Lower lobe of right lung (tissue), 2 donors: ENCODE measurements at places on chromosomes 1 and 21.

- no peak overlapping the region for H3K4me3 ChIP-seq
- no peaks in the 10 kb centered on the region for H3K4me1 ChIP-seq
- no peaks in the 10 kb centered on the region for H3K36me3 ChIP-seq
Observed at GRCh38 chr1:198465201-198466144, 75.0 kb downstream of the ATP6V1G3 start.

DNA sequence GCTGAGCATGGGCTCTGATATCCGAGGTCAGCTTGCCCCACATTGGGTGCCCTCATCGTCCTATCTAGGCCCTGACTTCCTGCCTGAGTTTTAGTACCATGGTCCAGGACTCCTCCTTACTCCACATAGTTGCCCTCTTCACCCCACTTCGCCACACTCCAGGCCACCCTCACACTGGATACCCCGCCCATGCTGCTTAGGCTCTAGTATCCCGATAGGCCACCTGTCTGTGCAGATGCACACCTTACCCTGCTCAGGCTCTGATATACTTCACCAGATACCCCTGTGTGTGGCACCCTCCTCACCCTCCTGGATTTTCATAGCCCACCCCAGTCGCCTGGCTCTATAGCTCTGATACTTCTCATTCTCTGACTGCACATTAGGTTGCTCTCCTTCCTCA lies 145.5 kb upstream of the SERTAD4 start:
- no peak overlapping the region for H3K4me3 ChIP-seq
- H3K27ac ChIP-seq = no peak overlapping the region
- no peak for DNase-seq
- H3K27me3 ChIP-seq = no peaks in the 10 kb centered on the region

- peaks cover 14% of the 10 kb centered on the region for H3K27me3 ChIP-seq
- no peak overlapping the region for H3K4me3 ChIP-seq
- no peaks in the 10 kb centered on the region for H3K36me3 ChIP-seq
- no peaks in the 10 kb centered on the region for H3K4me1 ChIP-seq
- H3K27ac ChIP-seq = no peak overlapping the region
- no peak for DNase-seq
Observed at GRCh38 chr1:29341936-29342335, 105.6 kb downstream of the PTPRU start.

GRCh38 chr1:65254320-65255034 lies 54.9 kb upstream of the DNAJC6 start:
- peak overlapping the region; percentile 85 for H3K4me3 ChIP-seq
- peak overlapping the region; percentile 64 for H3K27ac ChIP-seq
- peaks cover 18% of the 10 kb centered on the region for H3K4me1 ChIP-seq
- no peaks in the 10 kb centered on the region for H3K27me3 ChIP-seq
- no peaks in the 10 kb centered on the region for H3K36me3 ChIP-seq

GRCh38 chr1:195082183-195082582 lies 1526.1 kb downstream of the KCNT2 start:
- no peak for DNase-seq
- no peaks in the 10 kb centered on the region for H3K4me1 ChIP-seq
- no peak overlapping the region for H3K4me3 ChIP-seq
- no peak overlapping the region for H3K27ac ChIP-seq
- H3K27me3 ChIP-seq = no peaks in the 10 kb centered on the region
- H3K36me3 ChIP-seq = no peaks in the 10 kb centered on the region

- no peaks in the 10 kb centered on the region for H3K27me3 ChIP-seq
- H3K4me1 ChIP-seq = peaks cover 28% of the 10 kb centered on the region
- no peak overlapping the region for H3K4me3 ChIP-seq
- DNase-seq = no peak
- H3K36me3 ChIP-seq = peaks cover 18% of the 10 kb centered on the region
Observed at GRCh38 chr1:179217943-179218507, 11.5 kb downstream of the ABL2 start.

DNA sequence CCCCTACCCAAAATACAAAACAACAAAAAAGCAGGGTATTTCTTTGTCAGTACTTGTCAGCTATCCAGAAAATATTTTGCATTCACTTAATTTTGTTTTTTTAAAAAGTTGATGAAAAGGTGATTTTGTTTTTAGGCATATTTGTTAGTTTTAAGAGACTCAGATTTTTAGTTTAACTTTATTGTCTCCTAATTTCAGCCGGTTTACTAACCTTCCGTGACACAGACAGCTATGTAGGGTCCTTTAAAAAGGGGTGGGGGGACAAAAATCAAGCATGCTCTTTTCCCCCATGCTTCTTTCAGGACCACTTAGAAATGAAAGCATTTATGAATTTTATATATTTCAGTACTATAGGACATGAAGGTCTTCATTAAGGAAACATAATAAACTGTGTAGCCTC lies 1.6 kb downstream of the PBX1 start:
- H3K27me3 ChIP-seq = no peaks in the 10 kb centered on the region
- peak overlapping the region; percentile 81 for H3K27ac ChIP-seq
- peaks cover 11% of the 10 kb centered on the region for H3K4me1 ChIP-seq
- no peak for DNase-seq
- H3K36me3 ChIP-seq = no peaks in the 10 kb centered on the region

- peaks cover 37% of the 10 kb centered on the region for H3K36me3 ChIP-seq
- H3K27ac ChIP-seq = no peak overlapping the region
- no peak overlapping the region for H3K4me3 ChIP-seq
Observed at GRCh38 chr1:9859281-9860014, 35.7 kb upstream of the CLSTN1 start.

GRCh38 chr1:56033321-56034037 lies 545.9 kb downstream of the PLPP3 start:
- H3K27ac ChIP-seq = no peak overlapping the region
- no peak overlapping the region for H3K4me3 ChIP-seq
- no peaks in the 10 kb centered on the region for H3K27me3 ChIP-seq
- H3K36me3 ChIP-seq = no peaks in the 10 kb centered on the region

DNA sequence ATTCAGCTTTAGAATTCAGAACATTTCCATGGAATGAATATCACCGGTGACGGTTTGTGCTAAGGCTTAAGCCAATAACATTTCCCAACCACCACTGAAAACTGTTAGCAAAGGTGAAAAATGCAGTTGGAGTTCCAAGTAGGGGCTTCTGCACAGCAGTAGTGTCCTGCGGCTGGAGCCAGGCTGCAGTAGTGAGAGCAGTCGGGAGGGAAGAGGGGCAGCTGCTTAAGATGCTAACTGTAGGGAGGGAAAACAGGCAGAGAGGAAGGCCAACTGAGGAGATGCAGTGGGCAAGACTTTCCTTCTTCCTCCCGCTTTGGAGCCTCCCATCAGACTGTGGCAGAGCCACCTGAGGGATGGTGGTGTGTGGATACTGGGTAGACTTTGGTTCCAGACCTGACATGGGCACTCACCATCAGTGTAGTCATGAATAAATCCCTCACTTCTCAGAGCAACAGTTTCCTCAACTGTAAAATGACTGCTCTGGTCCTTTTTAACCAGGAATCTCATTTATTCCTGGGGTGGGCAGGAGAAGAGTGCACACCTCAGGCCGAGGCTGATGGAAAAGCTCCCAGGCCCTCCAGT lies 3.2 kb downstream of the F3 start:
- H3K4me3 ChIP-seq = peak overlapping the region; percentile 79
- no peak overlapping the region for H3K27ac ChIP-seq
- H3K4me1 ChIP-seq = peaks cover 45% of the 10 kb centered on the region
- peaks cover 20% of the 10 kb centered on the region for H3K36me3 ChIP-seq
- no peak for DNase-seq
- no peaks in the 10 kb centered on the region for H3K27me3 ChIP-seq

DNA sequence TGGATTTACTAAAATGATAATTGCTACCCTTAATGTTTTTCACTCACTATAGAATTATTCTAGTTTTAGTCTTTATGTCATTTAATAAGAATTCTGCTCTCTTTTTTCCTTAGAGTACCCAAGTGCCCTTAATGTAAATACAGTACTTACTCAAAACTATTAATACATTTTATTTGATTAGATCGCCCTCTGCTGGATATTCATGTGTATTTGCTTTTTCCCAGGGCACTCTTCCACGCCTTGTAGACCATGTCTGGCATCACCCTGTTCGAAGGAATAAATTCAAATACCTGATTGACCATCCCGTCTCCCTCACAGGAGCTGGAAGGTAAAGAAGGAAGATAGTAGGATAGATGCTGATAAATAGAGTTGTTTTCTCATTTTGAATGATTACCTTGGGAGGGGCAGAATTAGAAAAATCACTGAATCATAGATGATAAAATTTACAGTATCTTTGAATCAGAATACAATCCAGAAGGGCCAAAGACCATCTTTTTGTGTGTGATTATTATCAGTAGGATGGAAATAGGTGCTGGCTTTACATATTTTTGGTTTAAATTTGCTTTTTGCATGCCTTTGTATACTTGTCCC lies 4.1 kb downstream of the AXDND1 start:
- no peak overlapping the region for H3K4me3 ChIP-seq
- no peaks in the 10 kb centered on the region for H3K36me3 ChIP-seq

DNA sequence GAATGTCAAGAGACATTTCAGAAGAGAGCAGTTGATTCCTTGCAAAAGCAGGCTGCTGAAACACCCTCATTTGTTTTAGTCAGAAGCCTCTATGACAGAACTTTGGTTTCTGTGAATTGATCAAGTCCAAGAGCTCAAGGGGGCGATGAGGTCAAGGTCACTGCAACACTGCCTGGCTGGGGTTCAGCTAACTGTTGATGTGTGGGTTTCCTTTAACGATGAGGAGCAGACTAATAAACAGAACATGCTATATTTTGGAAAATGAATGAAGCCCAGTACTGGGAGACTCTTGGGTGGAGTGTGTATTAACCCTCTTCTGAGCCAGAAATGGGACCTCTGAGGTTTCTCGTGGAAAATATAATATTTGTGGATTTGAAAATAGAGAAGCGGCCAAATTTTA lies 109.3 kb downstream of the ZC3H11B start:
- DNase-seq = no peak
- H3K36me3 ChIP-seq = no peaks in the 10 kb centered on the region
- no peak overlapping the region for H3K4me3 ChIP-seq
- H3K4me1 ChIP-seq = no peaks in the 10 kb centered on the region

GRCh38 chr1:179121159-179121938 lies 39.5 kb downstream of the TOR3A start:
- H3K27ac ChIP-seq = no peak overlapping the region
- peaks cover 2% of the 10 kb centered on the region for H3K4me1 ChIP-seq
- DNase-seq = no peak
- H3K27me3 ChIP-seq = no peaks in the 10 kb centered on the region
- H3K4me3 ChIP-seq = no peak overlapping the region
- peaks cover 64% of the 10 kb centered on the region for H3K36me3 ChIP-seq

DNA sequence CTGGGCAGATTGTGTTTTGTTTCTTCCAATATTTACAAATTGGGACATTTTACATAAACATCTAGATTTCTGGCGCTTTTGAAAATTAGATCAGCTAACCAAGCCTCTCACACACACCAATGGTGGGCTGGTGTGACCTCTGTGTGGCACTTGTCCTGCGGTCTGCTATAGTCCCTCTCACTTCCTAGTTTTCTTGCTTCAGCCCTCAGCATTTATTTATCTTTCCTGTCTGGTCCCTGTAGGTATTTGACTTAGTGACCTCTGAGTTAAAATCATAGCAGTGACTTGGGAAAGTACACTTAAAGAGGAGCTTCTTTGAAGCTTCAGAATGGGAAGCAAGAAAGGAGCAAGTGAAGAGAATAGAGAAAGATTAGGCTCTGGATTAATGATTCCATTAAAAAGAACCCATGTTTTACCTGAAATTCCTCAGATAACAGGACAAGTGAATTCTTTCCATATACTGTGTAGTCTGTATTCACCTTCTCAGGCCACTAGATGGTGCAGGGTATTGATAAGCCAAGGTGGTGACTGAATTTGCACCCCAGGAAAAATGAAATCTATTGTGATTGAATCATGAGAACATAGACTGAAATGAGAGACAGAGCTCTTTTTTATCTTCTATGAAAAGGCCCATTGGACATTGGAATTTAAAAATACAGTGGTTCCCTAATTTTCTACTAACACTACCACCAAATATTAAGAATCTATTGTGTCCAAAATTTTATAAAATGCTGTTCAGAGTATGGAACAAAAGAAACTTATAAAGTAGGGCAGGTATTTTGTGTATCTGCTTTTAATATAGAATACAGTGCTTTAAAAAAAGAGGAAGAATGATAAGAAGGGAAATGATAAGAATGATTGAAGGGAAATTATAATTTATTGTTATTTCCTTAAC lies 7.1 kb upstream of the DIPK1A start:
- no peak overlapping the region for H3K27ac ChIP-seq
- DNase-seq = no peak
- no peaks in the 10 kb centered on the region for H3K36me3 ChIP-seq
- H3K27me3 ChIP-seq = no peaks in the 10 kb centered on the region
- H3K4me1 ChIP-seq = no peaks in the 10 kb centered on the region

- H3K4me1 ChIP-seq = no peaks in the 10 kb centered on the region
- H3K27me3 ChIP-seq = no peaks in the 10 kb centered on the region
- peaks cover 83% of the 10 kb centered on the region for H3K36me3 ChIP-seq
- H3K27ac ChIP-seq = no peak overlapping the region
- DNase-seq = no peak
- H3K4me3 ChIP-seq = no peak overlapping the region
Observed at GRCh38 chr1:117905019-117905418, 24.4 kb downstream of the GDAP2 start.

DNA sequence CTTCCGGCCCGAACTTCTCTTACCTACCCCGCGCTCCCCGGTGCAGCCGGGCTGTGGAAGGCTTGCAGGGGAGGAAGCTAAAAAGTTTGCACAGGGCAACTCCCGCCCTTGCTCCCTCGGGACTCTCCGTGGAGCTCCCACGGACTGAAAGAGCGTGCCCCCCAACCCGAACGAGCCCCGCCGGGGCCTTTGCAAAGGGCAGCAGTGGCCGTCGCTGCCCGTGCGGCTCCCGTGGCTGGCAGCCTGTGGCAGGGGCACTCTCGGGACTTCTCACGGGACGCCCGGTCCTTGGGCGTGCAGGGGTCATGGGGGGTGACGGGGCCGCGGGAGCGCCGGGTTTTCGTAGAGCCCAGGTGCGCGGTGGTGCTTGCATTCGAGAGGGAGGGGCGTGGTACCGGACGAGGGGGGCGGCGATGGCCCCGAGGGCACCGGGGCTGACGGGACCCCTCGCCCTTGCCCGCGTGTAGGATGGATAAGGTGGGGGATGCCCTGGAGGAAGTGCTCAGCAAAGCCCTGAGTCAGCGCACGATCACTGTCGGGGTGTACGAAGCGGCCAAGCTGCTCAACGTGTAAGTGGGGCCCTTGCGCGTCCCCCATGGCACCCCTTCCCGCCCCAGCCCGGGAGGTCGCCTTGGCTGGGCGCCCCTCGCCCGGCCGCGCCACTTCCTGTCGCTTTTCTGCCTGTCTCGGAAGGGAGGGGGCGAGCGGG lies 711 bp downstream of the GADD45A start:
- H3K27me3 ChIP-seq = no peaks in the 10 kb centered on the region
- peak overlapping the region; percentile 93 for H3K4me3 ChIP-seq
- peaks cover 26% of the 10 kb centered on the region for H3K36me3 ChIP-seq
- H3K4me1 ChIP-seq = peaks cover 16% of the 10 kb centered on the region
- DNase-seq = peak; percentile 75

- H3K27ac ChIP-seq = no peak overlapping the region
- DNase-seq = no peak
- no peaks in the 10 kb centered on the region for H3K4me1 ChIP-seq
- no peak overlapping the region for H3K4me3 ChIP-seq
- peaks cover 32% of the 10 kb centered on the region for H3K36me3 ChIP-seq
Observed at GRCh38 chr1:92698932-92699331, 86.0 kb downstream of the EVI5 start.
